Panc1 (cell line): ENCODE measurements at places on chromosomes 12 and 14.

DNA sequence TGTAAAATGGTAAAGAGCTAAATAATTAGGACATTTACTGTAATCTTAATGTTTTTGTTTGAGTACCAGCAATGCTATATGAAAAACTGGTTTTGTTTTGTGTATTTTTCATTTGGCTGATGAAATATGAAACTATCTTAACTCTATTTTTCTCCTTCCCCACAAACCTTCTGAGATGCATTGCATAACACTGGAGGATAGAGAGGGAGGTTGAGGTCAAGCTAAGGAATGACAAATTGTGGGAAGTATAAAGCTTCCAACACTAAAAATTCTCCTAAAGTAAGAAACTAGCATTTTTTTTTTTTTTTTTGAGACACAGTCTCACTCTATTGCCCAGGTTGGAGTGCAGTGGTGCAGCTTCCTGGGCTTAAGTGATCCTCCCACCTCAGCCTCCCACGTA, 31.5 kb upstream of the SRP54 start:
- no peak for DNase-seq

DNA sequence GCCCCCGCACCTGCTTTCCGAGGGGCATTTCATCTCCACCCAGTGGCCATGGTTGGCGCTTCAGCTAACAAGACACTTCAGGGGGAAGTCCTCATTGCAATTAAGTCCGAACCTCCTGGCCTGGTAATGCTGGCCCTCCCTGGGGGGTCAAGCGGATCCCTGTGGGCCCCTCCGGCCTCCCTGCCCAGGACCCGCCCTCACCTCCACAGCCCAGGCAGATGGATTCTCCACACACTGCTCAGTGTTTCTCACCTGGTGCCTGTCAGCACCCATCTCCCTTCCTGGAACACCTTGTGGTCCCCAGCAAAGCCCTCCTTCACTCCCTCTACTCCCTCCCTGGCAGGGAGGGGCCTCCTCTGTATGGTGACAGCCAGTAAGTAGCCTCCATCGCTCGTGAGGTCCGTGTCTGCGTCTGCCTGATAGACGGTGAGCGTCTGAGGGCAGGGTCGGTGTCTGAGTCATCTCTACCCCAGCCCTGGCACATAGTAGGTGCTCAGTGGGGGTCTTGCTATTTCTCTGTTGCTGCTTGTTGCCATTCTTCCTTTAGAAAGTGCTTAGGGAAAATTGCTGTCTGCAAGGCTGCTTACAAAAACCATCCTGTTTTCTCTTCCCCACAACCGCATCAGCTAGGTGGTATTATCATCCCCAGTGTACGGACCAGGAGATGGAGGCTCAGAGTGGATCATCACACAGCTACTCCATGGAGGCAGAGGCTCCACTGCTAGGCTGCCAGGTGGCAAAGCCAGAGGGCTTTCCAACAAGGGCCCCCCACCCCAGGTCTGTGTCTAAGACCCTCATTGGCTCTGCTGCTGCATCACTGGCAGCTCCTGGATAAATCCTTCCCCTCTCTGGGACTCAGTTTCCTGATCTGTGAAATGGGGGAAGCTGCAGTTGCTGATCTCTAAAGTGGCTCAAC, 39.7 kb upstream of the EML1 start:
- DNase-seq, result no peak

GRCh38 chr14:46306267-46306666, 345.3 kb downstream of the RPL10L start:
- no peak for DNase-seq

GRCh38 chr14:51650716-51651387, 858 bp upstream of the FRMD6 start:
- DNase-seq, result no peak

DNA sequence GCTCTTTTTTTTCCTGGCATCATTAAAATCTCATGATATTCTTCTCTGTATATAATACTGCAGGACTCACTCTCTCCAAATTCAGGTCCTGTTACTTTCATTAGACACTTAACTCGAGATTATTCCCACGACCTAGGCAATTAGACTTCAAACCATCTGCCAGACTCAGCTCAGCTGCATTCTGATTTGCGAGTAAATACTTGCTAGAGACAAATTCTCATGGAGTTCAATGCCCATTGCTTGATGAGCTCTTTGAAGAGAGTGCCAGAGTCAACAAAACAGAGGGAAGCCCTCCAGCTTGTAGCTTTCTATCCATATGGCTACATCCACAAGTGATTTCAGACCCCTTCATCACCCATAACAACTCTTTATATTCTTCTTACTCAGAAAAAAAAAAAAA, 88.3 kb downstream of the GTF2A1 start:
- no peak for DNase-seq

GRCh38 chr14:74853581-74853980, 22.4 kb downstream of the PROX2 start:
- DNase-seq, result no peak

GRCh38 chr12:101813117-101813516, 17.6 kb downstream of the GNPTAB start:
- DNase-seq, result no peak

DNA sequence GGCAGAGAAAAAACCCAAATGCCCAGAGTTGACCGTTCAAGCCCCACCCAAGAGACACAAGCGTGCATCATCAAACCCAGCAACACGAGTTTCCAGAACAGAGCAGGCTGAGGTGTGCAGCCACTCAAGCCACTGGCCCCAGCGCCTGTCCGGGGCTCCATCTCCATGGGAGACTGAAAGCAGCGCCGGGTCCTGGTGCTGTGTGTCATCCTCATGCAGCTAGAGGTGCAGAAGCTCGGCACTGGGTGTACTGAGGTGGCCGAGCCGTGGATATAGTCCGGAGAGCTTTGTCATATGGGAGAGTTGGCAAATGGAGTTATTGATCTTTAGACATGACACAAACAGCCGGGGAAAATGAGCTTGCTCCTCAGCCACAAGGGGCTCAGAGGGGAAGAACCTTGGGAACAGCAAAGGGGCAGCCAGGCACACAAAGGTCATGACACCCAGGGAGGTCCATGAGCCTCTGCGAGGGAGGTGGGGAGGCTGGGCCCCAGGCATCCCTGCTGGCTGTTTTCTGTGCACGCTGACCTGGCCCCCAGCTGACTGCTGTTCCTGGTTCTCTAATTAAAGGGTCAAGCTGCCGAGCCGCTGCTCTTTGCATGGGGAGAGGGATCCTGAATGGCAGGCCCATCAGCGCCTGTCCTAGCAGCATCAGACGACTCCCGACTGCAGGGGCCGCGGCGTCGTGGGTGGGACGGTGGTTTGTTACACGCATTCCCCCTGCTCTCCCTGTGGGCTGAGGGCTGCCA, 145.4 kb upstream of the SFSWAP start:
- no peak for DNase-seq

- no peak for DNase-seq
These were observed 5.7 kb downstream of the CACNA2D4 start for GRCh38 chr12:1912580-1913376.

GRCh38 chr12:100953677-100954076, 159.1 kb downstream of the ANO4 start:
- DNase-seq, result no peak

DNA sequence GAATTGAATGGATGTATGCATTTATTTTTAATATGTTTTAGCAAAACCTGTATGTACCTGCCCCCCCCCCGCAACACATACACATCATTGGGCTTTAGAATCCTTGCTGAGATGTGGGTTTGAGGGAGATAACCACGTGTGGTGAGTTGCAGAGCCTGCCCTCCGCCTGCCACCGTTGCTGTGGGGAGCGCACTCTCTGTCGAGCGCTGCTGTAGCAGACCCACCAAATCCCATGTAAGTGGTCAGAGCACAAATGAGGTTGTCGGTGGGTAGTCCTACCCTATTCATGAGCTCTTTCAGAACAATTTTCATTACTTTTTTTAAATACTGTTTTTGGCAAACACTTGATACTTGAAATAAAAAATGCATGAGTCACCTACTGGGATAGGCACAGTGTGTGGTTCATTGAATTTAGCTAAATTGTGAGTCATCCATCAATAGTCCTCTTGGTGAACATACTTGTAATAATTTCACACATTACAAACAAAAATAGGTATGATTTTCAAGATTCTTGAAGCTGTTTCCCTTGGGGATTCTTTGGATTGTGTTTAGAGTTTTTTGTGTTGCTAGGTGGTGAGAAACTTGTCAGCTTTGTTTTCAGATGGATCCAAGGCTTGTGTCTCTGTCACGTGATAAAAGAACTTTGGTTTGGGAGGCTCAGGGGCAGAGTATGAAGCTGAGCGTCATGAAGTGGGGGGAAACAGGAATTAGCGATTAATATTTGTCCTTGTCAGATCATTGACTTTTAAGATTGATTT, 107.6 kb downstream of the PTCSC3 start:
- DNase-seq, result no peak

DNA sequence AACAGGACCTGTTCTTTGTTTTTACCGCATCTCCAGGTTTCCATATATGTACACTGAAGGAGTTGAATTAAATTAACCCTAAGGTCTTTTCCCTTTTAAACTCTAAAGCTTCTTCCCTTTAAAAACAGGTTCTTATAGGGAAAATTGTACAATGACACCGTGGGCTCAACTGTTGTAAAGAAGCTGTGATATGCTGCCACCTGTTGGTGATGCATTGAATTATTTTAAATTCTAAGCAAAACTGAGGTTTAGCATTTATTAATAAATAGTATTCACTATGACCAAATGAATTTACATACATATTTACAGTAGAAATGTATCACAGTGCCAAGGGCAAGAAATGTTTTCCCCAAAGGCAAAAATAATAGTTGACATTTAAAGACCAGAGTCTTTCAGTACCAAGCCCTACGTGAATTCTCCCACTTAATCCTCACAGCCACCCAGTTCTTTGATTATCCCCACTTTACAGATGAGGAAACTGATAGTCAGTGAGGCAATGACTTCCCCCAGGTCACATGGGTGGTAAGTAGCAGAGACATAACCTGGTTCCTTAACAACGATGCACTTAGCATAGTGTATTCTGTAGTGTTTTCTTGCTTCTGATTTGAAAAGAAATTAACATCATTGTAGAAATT, 35.7 kb upstream of the TMEM263 start:
- no peak for DNase-seq

DNA sequence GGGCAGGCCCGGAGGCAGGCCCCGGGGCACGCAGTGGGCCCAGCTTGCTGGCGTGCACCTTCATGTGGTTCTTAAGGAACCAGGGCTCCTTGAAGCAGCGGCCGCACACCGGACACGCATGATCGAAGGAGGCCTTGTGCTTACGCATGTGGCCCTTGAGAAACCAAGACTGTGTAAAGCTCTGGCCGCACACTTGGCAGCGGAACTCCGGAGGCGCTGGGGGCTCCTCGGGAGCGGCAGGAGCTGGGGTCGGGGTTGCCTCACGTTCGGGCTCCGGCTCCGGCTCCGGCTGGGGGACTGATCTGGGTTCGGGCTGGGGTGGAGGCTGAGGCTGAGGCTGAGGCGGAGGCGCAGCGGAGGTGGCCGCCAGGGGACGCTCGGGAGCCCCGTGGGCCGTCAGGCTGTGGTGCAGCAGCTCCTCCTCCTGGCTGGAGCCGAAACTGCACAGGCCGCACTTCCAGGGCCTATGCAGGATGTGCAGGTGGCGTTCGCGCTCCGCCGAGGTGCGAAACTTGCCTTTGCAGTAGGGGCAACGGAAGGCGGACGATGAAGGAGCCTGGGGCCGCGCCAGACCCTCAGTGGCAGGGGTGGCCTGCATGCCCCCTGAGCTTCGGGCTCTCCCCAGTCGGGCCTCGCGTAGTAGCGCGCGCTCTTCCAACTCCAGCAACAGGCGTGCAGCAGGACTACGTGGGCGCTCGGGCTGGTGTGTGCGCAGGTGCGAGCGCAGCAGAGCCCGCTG, 6.0 kb downstream of the ZNF219 start:
- peak; percentile 82 for DNase-seq

DNA sequence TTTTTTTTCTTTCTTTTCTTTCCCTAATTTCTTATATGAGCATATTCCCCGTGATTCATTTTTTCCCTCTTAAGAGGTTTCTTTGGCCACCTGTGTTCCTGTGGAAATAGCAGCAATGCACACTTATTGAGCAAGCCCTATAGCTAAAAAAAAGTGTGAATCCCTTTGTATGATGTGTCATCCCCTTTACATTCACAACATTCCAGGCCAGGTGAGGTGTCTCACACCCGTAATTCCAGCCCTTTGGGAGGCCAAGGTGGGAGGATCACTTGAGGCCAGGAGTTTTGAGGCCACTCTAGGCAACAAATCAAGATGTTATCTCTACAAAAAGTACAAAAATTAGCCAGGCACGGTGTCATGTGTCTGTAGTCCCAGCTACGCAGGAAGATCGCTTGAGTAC, 700.4 kb upstream of the TBX3 start:
- DNase-seq, result no peak

DNA sequence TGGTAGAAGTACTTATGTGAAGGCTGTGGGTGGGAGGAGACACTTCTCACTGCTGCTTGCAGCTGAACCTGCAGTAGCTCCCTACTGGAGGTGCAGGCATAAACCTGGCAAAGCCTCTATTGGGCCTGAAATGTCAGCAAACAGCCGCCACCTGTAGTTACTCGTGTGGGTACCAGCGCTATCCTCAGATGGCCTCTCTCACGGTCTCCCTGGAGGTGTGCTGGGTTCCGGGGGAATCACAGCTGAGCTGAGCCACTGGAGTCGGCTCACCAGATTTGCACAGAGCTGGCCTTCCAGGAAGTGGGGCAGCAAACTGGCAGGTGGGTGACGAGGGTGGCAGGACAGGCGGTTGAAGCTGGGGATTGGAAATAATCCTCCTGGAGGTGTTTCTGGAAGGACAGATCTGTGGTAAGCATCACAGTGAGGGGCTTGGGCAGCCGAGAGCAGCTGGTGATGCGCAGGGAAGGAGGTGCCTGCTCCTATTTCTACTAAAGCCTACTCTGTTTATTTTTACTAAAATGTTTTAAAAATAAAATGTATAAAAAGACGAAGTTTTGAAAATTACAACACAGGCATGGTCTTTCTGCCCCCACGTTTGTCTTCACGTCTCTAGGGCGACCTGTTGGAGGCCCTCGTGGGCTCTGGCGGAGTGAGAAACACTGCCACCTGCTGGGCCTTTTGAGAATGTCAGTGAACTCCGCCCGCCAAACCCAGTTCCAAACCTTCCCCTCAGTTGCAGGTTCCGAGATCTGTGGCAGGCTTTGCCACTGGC, 67.8 kb upstream of the PLEKHG3 start:
- peak; percentile 28 for DNase-seq

- no peak for DNase-seq
These were observed 5.0 kb upstream of the SLC25A47 start for GRCh38 chr14:100317912-100318808.

- DNase-seq, result no peak
These were observed 2.4 kb upstream of the ERC1 start for GRCh38 chr12:988646-989045.

- DNase-seq, result peak; percentile 56
These were observed 107.5 kb upstream of the ATF7IP start for GRCh38 chr12:14257734-14258574.

DNA sequence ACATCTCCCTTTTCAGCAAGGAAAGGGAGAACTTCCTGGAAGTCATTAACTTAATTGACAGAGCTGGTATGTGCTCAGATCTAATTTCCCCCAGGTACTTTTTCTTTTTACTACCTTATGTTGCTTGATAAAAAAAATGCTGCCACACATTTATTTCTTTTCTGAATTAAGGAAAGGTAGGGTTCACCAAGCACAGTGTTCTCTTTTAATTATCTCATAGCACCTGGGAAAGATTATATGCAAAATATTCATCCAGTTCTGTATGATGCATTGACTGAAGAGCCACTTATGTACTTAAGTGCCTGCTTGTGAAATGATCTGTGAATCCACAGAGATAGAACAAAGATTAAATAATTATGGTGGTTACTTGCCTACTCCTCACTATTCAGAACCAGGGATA, 25.1 kb downstream of the KCNC2 start:
- no peak for DNase-seq

GRCh38 chr12:57844709-57845477, 1.6 kb downstream of the CTDSP2 start:
- no peak for DNase-seq
